ENCODE measurements at places on chromosomes 3 and 15. TPM values are rescaled to one million over a fixed set of nuclear protein-coding genes. Genes with fewer than 3 reads are reported as not detected.

The RTP3 gene
- total RNA-seq = not detected

The ANKDD1A gene
- total RNA-seq = 3.3 TPM

The UBE3A gene
- 39.6 TPM for total RNA-seq

The P2RY13 gene
- total RNA-seq = not detected

The SUSD5 gene
- 2.2 TPM for total RNA-seq

The TTC14 gene
- total RNA-seq = 28.3 TPM

Measured in cardiac ventricle fibroblast (primary cell).